ENCODE measurements at places on chromosomes 12 and 14.

DNA sequence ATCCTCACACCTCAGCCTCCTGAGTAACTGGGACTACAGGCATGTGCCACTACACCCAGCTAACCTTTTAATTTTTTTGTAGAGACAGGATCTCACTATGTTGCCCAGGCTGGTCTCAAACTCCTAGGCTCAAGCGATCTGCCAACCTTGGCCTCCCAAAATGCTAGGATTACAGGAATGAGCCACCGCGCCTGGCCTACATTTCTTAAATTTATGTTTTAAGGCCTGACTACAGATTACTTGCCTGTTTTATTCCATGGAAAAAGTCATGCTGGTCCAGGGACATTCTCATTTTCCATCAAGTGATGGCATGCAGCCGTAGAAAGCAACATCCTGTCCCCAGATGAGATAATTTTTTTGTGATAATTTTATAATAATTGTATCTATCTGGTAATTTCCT lies 6.1 kb downstream of the CD9 start:
- DNase-seq, result no peak

GRCh38 chr14:37842106-37842505 lies 246.7 kb downstream of the TTC6 start:
- no peak for DNase-seq

GRCh38 chr12:100159391-100160104 lies 16.9 kb upstream of the BLTP3B start:
- DNase-seq, result no peak

DNA sequence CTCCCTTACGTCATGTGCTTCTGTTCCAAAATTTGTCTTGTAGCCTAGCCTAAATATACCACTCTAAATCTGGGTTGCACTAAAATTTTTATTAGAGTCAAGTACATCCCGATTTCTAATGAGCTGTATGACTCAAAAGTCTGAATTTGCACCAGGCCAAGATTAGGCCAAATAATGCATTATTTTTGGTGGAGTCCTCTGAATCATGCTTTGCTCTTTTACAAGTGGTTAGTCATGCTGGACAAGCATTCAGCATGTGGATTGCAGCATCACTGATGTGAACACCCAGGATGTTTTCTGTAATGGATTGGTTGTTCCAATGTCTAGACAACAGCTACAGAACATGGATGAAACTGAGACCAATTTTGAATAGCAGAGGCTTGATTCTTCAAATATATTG lies 23.7 kb downstream of the HEBP1 start:
- DNase-seq, result no peak

DNA sequence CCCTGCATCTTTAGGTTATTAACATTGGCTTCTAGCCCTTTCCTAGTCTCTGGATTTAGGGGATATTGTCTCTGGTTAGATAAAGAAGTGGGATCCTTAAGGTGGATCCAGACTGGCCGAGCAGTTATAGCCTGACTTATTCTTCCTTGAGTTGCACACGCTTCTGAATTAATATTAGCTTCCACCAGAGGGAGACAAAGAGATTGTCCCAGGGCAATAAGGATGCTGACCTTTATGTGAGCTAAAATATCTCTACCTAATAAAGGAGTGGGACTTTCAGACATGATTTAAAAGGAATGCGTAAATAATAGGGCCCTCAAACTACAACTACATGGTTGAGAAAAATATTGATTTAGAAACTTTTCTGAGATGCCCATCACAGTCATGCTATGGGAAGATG lies 139.7 kb downstream of the SLCO1B3 start:
- no peak for DNase-seq

DNA sequence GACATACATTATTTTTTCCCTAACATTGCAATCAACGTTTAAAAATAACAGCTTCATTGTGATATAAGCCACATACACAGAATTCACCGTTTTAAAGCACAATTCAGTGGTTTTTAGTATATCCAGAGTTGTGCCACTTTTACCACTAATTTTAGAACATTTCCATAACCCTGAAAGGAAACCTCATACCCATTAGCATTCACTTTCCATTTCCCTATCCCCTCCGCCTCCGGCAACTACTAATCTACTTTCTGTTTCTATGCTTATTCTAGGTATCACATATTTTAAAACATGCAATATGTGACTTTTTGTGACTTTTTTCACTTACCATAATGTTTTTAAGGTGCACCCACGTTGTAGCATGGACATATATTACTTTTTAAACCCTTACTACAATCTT lies 55.6 kb upstream of the ISM2 start:
- DNase-seq, result no peak

- DNase-seq, result no peak
These were observed 3.5 kb downstream of the RAP1B start for GRCh38 chr12:68614105-68614679.

DNA sequence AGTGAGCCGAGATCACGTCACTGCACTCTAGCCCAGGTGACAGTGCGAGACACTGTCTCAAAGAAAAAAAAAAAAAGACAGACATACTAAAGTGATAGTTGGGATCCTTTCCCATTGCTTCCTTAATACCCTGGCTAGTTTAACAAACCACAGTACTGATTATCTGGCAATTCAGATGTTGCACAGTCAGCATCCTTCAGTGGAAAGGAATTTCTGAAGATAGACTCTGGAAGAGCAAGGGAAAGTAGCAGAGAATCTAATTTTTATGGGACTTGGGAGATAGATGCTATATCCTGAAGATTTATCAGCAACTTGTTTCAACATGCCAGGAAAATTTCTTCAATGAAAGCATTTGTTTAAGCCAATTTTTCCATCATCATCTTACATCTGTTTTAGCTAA lies 6.5 kb upstream of the PPFIBP1 start:
- DNase-seq, result no peak

DNA sequence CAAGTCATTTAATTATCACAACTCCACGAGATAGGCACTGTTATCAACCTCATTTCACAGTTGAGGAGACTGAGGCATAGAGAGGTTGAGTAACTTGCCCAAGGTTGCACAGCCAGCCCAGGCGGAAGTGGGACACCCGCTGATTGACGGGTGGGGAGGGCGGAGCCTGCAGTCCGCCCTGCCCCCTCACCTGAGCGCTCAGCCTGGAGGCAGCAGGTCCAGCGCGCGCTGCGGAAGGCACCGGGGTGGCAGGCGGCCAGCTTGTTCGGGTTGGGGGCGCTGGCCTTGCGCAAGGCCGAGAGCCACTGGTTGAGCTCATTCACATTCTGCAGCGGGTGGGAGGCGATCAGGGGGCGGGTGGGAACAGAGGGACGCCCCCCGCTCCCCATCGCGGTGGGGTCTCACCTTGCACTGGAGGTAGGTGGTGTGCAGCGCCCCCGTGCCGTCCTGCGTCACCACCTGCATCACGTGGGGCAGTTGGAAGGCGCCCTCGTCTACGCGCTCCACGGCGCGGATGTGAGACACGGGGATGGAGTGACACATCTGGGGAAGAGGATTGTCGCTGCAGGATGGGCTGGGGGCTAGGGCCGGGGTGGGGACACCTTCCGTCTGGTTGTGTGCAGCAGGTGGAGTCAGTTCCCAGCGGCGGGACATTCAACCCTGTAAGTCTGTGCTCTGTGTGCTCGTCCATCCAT lies 31.7 kb downstream of the RASAL1 start:
- DNase-seq, result peak; percentile 83

DNA sequence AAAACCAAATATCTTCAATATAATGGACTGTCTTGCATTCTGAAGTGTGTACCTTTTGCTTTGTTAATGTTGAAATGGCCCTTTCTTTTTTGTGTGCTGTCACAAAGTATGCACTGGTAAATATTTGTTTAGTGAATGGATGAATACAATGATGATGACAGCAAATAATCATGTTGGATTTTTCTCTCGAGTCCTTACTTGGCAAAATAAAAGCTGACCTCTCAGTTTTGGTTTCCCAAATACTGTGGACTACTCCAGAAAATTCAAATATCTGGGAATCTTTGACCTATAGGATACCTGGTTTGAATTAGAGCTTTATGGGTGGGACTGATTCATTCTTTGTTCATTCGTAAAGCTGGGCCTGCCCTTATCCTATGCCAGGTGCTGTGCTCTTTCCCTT lies 5.5 kb downstream of the UBE3B start:
- no peak for DNase-seq

DNA sequence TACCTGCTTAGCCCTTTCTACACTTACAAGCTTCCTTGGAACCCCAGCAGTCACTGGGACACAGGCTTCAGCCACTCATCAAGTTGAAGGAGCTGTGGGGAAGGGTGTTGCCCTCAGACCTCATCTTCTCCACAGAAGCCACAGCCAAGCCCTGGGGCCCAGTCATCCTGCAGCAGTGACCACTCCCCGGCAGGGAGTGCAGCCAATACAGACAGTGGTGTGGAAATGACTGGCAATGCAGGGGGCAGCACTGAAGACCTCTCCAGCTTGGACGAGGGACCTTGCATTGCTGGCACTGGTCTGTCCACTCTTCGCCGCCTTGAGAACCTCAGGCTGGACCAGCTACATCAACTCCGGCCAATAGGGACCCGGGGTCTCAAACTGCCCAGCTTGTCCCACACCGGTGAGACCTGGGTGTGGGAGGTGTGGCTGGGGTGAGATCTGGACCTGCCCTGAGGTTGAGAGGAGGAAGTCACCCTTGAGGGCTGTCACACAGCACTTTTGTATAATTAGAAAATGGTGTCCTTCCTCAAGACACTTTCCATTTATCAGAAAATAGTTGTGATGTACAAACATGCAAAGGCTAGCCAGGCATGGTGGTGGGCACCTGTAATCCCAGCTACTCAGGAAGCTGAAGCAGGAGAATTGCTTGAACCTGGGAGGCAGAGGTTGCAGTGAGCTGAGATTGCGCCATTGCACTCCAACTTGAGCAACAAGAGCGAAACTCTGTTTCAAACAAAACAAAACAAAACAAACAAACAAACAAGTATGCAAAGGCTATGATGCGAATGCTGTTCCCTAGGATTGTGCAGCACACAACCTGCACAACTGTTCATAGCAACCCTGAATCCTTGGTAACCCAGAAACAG lies 9.9 kb downstream of the GLI1 start:
- peak; percentile 21 for DNase-seq

- DNase-seq, result no peak
These were observed 11.3 kb upstream of the SMCO3 start for GRCh38 chr12:14825256-14825655.

GRCh38 chr12:41274643-41275042 lies 86.5 kb downstream of the PDZRN4 start:
- DNase-seq, result no peak

DNA sequence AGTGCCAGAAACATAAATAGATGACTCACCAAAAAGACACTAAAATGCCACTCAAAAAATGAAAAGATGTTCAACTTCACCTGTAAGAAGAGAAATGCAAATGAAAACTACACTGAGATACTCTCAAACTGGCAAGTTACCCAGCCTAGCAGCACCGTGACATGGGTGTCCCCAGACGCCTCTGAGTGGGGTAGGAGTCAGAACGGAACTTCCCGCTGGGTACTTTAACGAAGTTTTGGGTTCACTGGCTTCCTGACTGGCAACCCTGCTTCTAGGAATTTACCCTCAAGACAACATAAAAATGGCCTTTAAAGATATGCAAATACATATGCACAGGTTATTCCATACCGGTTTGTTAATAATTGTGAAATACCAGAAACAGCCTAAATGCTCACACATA lies 52.6 kb downstream of the RIMBP2 start:
- no peak for DNase-seq

All from CD4-positive, alpha-beta T cell (primary cell).